ENCODE measurements at places on chromosomes 2 and 18.

- no peak for DNase-seq
Observed at GRCh38 chr2:240589850-240590525, 3.5 kb downstream of the CAPN10 start.

GRCh38 chr18:50704357-50704940, 115.4 kb downstream of the MRO start:
- no peak for DNase-seq

DNA sequence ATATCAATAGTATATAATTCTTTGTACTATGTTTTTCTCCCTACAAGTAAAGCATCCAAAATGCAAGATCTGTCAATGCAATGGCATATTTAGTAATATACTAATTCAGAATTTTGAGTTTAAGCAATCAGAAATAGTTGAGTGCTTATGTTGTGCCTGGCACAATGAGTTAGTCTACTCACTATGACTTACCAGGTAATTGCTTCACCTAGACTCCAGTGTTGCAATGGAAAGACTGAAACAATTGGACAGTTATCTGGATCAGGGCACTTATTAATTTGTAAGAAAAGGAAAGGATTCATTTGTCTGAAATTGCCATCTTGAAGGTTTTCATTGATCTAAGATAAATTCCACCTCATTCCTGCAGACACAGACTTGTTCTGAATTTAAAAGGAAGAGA, 97.6 kb upstream of the TCF4 start:
- no peak for DNase-seq

GRCh38 chr2:54422072-54422581, 34.0 kb upstream of the SPTBN1 start:
- no peak for DNase-seq

GRCh38 chr18:42736074-42736473, 379.4 kb downstream of the RIT2 start:
- no peak for DNase-seq

DNA sequence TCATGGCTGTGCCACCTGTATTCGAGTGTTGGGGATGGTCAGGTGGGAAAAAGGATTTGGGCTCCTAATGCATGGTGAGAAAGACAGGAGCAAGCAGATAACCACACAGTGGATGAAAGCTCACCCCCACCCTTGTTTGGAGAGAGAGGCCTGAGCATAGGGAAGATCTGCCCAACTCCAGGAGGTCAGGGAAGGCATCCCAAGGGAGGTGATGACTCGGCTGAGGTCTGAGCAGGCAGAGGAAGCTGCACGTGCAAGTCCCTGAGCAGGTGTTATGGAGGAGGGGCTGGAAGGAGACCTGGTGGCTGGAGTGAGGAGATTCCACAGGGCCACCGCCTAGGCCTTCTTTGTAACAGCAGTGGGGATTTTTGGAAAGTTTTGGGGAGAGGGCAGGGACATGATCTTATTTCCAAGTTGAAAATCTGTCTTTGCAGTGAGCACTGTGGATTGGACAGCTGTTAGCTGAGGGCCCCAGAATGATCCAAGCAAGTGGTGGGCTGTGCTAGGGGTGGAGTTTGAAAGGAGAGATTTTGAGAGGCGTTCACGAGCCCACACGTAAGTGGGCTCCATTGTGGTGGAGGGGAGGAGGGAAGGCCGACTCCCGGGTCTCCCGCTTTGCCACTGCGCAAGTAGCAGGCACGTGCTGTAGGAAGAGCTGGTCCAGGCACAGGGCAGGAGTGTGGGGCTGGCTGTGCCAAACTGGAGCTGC, 228.5 kb downstream of the GLI2 start:
- DNase-seq, result no peak

DNA sequence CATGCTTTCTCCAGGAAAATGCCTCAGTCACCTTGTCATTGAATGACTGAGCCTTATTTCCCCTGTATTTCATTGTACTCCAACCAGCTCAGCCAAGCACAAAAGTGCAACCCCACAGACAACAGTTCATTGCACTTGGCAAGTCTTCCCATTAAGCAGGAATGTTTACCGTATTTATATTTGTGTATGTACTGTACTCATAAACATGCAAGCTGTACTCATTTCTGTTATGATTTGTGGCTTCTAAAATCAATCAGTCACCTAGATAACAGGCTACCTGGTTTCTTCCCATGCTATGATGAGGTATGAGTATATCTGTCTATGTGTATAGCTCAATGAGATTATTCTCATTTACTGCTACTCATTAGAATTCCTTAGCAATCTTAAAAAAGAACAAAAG, 505.5 kb upstream of the FAM98A start:
- no peak for DNase-seq

- no peak for DNase-seq
Observed at GRCh38 chr2:145530653-145531052, 1010.7 kb upstream of the ZEB2 start.

GRCh38 chr2:110675679-110676078, 2.2 kb downstream of the BUB1 start:
- no peak for DNase-seq

GRCh38 chr2:225103737-225104141, 61.5 kb upstream of the DOCK10 start:
- peak; percentile 32 for DNase-seq

GRCh38 chr2:212939777-212940531, 211.5 kb downstream of the IKZF2 start:
- no peak for DNase-seq

Measured in AG20443 (cell line).